GF-D8 (cell line): ENCODE measurements at places on chromosomes 11 and 22.

- DNase-seq, result peak; percentile 4
Measured at GRCh38 chr11:17153757-17154156, 54.0 kb downstream of the PIK3C2A start.

- no peak for DNase-seq
Measured at GRCh38 chr11:9187616-9188015, 77.5 kb downstream of the DENND5A start.

DNA sequence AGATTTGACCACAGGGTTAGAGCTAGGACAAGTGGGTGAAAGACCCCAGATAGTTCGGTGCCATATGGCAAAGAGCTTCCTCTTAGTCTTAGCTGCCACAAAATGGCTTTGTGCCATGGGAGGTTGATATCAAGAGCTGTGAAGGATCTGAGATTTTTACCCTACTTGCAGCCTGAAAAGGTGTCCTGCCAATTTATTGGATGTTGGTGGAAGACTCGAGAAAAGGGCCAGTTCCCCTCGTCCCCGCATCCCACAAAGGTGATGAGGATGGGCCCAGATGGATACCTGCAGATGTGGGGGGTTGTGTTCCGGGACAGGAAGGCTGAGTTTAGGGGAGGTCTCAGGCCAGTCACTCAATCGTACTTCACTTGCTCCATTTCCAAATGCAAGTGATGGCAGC lies 27.2 kb downstream of the YDJC start:
- DNase-seq, result no peak

DNA sequence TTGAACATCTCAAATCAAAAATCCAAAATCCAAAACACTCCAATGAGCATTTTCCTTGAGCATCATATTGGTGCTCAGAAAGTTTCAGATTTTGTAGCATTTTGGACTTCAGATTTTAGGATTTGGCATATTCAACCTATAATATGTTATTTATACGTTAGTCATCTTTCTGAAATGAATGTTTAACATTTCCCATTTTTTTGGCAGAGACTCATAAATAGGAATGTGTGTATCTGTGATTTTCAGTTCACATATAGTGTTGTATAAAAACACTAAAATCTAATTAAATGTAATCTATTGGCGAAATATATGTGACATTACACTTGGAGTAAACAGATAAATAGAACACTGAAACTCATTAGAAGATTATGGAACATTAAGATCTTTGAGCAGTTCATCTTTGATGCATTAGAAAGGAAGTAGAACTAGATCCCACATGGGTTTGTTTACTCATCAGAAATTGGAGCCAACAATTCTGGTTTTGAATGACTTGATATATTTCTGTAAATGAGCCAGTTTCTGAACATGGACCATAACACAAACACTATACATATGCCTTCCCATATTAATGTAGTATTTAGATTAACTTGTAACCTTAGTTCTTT lies 153.1 kb downstream of the UVRAG start:
- no peak for DNase-seq

DNA sequence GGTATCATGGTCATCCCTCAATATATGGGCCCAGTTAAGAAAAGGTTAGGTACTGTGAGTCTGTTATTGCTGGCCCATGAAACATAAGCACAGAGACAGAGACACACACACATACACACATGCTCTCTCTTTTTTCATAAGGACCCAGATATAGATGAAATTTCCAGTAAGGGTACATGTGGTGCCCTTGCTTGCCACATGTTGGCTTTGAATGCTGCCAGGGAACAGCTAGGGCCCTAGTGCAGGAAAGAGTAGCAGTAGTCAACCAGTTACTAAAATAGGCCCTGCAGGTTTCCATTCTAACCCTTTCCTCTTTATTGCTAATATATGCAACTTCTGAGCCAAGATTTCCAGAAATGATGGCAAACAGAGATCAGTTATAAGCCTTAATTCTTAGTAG lies 9.1 kb downstream of the SNX19 start:
- no peak for DNase-seq

DNA sequence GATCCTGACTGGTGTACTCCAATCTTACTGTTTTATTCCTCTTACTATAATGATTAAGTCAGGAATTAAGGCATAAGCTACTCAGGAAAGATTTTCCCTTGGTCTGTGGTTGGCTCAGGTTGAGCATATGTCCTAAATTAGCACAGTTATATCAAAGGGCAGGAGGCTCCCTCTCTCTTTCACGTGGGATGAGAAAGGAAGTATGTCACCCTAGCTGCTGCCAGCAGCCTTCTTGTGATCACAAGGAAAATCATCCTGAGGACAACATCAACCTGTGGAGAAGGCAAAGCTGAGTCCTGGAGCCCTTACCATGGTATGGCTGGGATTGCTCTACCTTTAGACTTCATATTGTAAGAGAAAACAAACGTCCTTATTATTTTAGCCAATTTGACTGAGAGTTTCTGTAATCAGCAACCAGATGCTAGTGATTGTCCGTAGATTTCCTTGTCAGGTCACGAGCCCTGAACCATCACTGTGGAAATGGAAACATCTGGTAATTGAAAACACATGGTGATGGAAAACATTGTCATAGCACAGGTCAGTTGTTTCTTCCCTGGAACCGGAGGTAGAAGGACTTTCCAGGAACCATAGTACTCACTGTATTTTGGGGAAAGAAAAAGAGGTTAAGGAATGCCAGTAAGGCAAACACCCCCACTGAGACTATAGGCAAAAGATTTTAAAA lies 40.6 kb upstream of the DEUP1 start:
- DNase-seq, result no peak

GRCh38 chr11:114448749-114449482 lies 9.6 kb downstream of the REXO2 start:
- DNase-seq, result no peak

GRCh38 chr11:113267493-113267892 lies 46.9 kb upstream of the TTC12 start:
- DNase-seq, result no peak

DNA sequence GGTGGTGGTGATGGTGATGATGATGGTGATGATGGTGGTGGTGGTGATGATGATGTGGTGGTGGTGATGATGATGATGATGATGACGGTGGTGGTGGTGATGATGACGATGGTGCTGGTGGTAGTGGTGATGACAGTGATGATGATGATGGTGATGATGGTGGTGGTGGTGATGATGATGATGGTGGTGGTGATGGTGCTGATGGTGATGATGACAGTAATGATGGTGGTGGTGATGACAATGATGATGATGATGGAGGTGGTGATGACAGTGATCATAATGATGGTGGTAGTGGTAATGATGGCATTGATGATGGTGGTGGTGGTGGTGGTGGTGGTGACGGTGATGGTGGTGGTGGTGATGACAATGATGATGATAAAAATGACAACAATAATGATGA lies 52.1 kb upstream of the ANO1 start:
- DNase-seq, result no peak

- no peak for DNase-seq
Measured at GRCh38 chr11:117944554-117944953, 15.4 kb upstream of the TMPRSS13 start.

GRCh38 chr11:15493066-15493465 lies 378.3 kb downstream of the INSC start:
- no peak for DNase-seq

DNA sequence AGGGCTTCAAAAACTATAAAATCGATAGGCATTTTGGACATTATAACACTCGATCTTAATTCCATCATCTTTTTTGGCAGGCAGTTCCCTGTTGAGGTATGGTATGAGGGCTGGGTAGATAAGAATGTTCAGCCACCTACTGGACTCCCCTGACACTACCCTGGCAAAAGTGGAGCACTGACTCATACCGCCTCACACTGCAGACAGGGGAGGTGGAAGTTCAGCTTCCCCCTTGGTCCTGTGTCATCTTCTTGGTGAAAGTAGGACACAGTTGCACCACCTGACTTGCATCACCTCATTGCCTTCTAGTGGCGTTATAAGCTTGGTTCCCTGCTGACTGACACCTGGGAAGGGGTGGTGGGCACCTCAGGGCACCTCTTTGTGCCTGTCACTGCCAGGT lies 30.4 kb downstream of the PAAF1 start:
- no peak for DNase-seq

DNA sequence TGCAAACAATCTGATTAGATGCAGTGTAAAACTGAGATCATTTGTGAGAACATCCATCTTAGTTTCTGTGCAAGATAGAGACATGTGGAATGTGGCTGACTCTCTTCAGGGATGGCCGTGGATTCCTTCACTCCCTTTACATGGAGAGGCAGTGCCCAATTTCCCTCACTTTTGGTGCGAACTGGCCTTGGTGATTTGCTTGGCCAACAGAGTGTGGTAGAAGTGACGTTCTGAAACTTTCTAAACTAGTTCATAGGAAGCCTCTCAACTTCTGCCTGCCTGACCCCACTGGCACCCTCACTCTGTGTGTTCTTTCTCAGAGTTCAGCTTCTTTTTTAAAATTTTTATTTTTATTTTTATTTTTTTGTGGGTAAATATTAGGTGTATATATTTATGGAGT lies 9.9 kb upstream of the SYT13 start:
- no peak for DNase-seq

DNA sequence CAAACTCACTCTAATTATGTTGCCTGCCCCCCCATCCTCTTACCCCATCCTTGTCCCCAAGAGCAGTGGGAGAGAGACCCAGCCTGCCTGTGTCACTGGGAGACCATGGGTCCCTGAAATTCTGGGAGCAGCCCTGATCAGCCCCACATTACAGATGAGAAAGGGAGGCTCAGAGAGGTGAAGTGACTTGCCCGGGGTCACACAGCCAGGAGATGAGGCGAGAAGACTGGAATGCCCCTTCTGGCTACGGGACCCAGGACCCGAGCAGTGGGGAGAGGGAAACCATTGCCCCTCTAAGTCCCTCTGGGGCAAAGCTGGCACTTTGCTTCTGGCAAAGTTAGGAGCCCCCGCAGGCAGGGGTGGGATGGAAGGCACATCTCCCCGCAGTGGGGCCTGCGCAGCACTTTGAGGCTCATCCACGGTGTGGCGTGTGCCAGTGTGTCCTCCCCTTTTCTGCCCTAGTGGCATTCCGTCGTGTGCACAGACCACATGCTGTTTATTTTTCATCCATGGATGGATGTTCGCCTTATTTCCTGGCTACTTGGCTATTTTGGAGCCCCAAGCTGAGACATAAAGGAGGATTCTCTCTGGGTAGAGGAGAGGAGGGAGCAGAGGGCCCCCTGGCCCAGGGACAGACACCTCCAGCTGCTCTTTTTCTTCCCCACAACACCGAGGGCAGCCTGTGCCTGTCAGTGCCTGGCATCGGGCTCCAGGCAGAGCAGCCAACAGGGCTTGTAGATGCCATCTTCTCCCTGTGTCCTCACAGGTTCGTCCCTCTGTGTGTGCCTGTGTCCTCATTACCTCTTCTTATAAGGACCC lies 3.7 kb upstream of the FGF3 start:
- no peak for DNase-seq

GRCh38 chr11:111719379-111719778 lies 46.8 kb downstream of the PPP2R1B start:
- DNase-seq, result no peak

DNA sequence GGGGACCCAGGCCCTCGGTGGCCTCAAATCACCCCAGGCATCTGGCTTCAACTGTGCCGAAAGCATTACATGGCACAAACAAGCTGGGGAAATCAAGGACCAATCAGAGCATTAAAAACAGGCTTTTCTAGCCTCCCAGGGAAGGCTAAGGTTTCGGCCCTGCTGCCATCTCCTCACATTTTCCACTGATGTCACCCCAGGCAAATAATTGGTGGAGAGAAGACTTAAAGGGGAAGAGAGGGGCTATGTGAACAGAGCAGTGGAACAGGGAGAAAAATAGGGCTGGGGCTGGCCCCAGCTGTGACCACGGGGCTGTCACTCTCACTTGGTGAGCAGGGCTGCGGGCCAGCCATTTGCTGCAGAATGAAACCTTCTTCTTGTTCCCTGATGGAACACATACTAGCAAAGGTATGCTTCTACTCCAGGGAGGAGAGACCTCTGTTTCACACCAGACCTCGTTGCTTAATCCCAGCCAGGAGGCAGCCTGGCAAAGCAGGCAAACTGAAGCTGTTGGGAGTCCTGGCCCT lies 581.3 kb downstream of the SOX6 start:
- DNase-seq, result no peak

DNA sequence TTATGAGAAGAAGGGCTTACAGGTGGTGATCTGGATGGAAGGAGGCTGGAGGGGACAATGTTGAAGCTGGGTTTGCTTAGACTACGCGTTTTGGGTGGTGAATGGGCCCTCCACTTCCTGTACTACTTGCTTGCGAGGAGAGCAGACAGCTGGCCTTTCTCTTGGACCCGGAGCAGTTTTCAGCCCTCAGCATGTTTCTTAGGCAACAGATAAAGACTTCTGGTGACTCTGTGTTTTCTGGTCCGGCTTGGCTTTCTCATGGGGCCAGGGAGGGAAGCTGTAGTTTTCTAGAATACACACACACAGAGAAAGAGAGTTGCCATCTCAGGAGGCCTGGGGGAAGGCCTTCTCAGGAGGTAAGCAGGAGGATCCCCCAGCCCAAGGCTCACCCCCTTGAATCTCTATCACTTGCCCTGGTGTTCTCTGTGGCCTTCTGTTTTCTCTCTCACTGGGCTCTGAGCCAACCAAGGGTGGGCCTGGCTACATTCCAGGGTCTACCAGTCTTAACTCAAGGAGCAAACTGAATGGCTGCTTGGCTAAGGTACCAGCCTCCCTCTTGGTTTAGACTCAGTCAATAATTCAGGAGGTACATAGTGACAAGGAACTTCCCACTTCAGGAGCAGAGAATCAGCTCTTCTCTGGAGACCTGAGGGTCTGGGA lies 2.4 kb downstream of the CCS start:
- no peak for DNase-seq

DNA sequence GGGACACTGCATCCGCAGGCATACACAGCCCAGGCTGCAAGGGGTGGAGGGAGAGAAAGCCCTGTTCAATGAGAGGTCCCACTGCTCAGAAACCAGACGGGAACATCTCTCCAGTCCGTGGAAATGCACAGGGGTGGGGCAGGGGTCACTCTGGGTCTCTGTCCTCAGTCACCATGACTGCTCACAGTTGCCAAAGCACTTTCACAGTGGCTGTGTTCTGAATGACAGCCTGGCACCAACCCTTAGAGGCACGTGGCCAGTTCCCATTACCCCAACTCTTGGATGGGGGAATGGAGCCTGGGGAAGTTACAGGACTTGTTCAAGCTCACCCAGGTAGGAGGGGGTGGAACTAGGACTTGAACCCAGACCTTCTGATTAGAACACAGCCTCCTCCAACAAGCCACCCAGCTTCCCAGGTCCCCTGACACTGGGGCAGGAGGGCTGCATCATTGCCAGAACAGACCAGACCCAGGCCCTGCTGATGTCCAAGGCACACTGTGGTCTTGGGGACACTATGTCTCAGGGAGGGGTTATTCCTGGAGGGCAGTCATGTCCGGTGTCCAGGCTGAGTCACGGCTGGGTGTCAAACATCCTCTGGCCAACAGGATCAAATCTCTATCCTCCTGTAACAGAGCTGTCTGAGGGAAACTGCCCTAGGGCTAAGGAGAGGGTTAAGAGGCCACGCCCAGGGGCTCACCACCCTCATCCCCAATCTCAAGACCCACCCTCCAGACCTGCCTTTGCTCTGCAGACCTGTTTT lies 8.2 kb downstream of the ZNF70 start:
- DNase-seq, result no peak
